Natural killer cell (primary cell): ENCODE measurements at places on chromosomes 4 and X. TPM values are rescaled to one million over a fixed set of nuclear protein-coding genes. Genes with fewer than 3 reads are reported as not detected.

SPIN2A gene
- total RNA-seq, result 1.3 TPM

FHIP1A gene
- total RNA-seq, result 0.49 TPM

PAGE1 gene
- not detected for total RNA-seq

CXCL10 gene
- not detected for total RNA-seq

SLC26A1 gene
- total RNA-seq, result 0.80 TPM

CASK gene
- 23.5 TPM for total RNA-seq

RENBP gene
- total RNA-seq, result 14.3 TPM

AMBN gene
- total RNA-seq, result not detected

- H3K36me3 ChIP-seq, result no peaks in the 10 kb centered on the region
- peaks cover 14% of the 10 kb centered on the region for H3K4me1 ChIP-seq
- H3K27me3 ChIP-seq, result no peaks in the 10 kb centered on the region
- H3K4me3 ChIP-seq, result no peak overlapping the region
- no peak for DNase-seq
Measured at GRCh38 chr4:139732991-139733570, 67.5 kb downstream of the MGST2 start.

GRCh38 chr4:53780736-53781400 is 189.6 kb upstream of the LNX1 start:
- H3K4me3 ChIP-seq, result no peak overlapping the region
- H3K36me3 ChIP-seq, result no peaks in the 10 kb centered on the region
- no peaks in the 10 kb centered on the region for H3K4me1 ChIP-seq
- H3K27ac ChIP-seq, result no peak overlapping the region

DNA sequence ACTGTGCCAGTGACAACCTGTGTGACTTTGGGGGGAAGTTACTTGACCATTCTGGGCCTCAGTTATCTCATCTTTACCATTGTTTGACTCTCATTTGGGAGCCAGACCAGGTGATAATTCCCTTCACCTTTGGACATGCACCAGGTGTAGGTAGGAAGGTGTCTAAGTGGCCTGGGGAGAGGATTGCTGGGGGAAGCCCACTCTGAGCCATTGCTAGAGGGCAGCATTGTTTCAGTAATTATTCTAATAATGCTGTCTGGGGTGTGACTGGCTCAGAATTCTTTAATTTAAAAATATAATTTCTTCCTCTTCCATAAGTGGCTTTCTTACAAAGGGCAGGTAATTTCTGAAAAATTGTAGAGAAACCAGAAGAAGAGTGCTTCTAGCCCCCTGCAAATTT is 104.3 kb downstream of the RTL9 start:
- no peaks in the 10 kb centered on the region for H3K27me3 ChIP-seq
- H3K36me3 ChIP-seq, result no peaks in the 10 kb centered on the region
- no peak overlapping the region for H3K4me3 ChIP-seq
- no peak overlapping the region for H3K27ac ChIP-seq

DNA sequence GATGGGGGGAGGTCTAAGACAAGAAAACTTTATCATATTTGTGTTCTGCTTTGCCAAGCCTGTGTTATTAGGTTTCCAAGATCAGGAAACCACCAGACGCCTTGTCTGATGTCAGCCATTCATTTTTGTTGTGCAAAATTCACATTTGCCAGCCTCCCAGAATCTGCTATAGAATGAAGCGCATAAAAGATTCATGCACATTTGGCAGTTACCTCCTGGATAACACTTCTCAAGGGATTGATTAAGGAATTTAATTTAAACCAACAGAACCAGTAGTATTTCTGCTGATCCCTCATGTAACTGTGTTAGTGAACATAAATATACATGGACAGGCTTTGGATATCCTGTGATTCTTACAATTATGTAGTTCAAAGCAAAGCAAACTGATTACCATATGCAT is 187.9 kb downstream of the COMMD8 start:
- no peak overlapping the region for H3K27ac ChIP-seq
- H3K27me3 ChIP-seq, result no peaks in the 10 kb centered on the region
- no peak for DNase-seq
- no peaks in the 10 kb centered on the region for H3K4me1 ChIP-seq

GRCh38 chr4:150321113-150321512 is 242.9 kb downstream of the DCLK2 start:
- H3K27me3 ChIP-seq, result no peaks in the 10 kb centered on the region
- H3K4me1 ChIP-seq, result no peaks in the 10 kb centered on the region
- no peak for DNase-seq
- no peak overlapping the region for H3K4me3 ChIP-seq
- peaks cover 11% of the 10 kb centered on the region for H3K36me3 ChIP-seq
- H3K27ac ChIP-seq, result no peak overlapping the region

GRCh38 chr4:168167714-168168284 is 75.5 kb downstream of the ANXA10 start:
- no peaks in the 10 kb centered on the region for H3K27me3 ChIP-seq
- H3K4me3 ChIP-seq, result no peak overlapping the region
- no peaks in the 10 kb centered on the region for H3K36me3 ChIP-seq
- no peak for DNase-seq
- no peaks in the 10 kb centered on the region for H3K4me1 ChIP-seq

- no peak for DNase-seq
- H3K36me3 ChIP-seq, result no peaks in the 10 kb centered on the region
- H3K4me1 ChIP-seq, result no peaks in the 10 kb centered on the region
- H3K27me3 ChIP-seq, result no peaks in the 10 kb centered on the region
- no peak overlapping the region for H3K4me3 ChIP-seq
- no peak overlapping the region for H3K27ac ChIP-seq
Measured at GRCh38 chr4:29708473-29708872, 1011.7 kb upstream of the PCDH7 start.

DNA sequence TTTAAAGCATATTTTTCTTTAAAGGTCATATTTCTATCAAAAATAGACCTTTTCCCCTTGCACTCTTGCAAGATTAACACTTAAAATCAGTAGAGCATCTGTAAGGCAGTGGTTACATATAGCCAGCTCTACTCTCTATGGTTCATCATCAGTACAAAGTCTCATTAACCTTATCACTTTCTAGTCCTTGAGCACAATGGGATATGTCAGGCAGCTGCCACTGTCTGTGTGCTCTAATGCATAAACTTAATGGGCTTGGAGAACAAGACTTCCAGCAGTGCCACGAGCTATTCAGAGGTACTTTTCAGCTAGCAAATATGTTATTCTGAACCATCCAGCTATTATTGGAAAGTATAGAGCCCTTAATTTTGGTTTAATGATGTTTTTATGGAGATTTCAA is 393.7 kb downstream of the GASK1B start:
- H3K4me3 ChIP-seq, result no peak overlapping the region
- no peaks in the 10 kb centered on the region for H3K4me1 ChIP-seq
- no peak for DNase-seq
- no peaks in the 10 kb centered on the region for H3K36me3 ChIP-seq
- H3K27me3 ChIP-seq, result no peaks in the 10 kb centered on the region
